Upper lobe of right lung (tissue), 1 donor: ENCODE measurements at places on chromosomes 16 and 17.

- H3K27me3 ChIP-seq: no peaks in the 10 kb centered on the region
- DNase-seq: no peak
These were observed 1.3 kb upstream of the MYO15A start for GRCh38 chr17:18107061-18107790.

GRCh38 chr17:46834846-46835245 is 16.4 kb upstream of the WNT3 start:
- H3K27me3 ChIP-seq: no peaks in the 10 kb centered on the region
- H3K27ac ChIP-seq: no peak overlapping the region
- H3K36me3 ChIP-seq: no peaks in the 10 kb centered on the region

GRCh38 chr17:34408439-34408838 is 45.4 kb upstream of the CCL1 start:
- DNase-seq: no peak
- H3K27me3 ChIP-seq: peaks cover 21% of the 10 kb centered on the region
- H3K4me3 ChIP-seq: no peak overlapping the region
- no peaks in the 10 kb centered on the region for H3K36me3 ChIP-seq
- no peak overlapping the region for H3K27ac ChIP-seq

- no peak overlapping the region for H3K27ac ChIP-seq
- no peak for DNase-seq
- H3K4me3 ChIP-seq: no peak overlapping the region
- no peaks in the 10 kb centered on the region for H3K27me3 ChIP-seq
- no peaks in the 10 kb centered on the region for H3K4me1 ChIP-seq
These were observed 1629.5 kb upstream of the GOT2 start for GRCh38 chr16:60363566-60363965.

DNA sequence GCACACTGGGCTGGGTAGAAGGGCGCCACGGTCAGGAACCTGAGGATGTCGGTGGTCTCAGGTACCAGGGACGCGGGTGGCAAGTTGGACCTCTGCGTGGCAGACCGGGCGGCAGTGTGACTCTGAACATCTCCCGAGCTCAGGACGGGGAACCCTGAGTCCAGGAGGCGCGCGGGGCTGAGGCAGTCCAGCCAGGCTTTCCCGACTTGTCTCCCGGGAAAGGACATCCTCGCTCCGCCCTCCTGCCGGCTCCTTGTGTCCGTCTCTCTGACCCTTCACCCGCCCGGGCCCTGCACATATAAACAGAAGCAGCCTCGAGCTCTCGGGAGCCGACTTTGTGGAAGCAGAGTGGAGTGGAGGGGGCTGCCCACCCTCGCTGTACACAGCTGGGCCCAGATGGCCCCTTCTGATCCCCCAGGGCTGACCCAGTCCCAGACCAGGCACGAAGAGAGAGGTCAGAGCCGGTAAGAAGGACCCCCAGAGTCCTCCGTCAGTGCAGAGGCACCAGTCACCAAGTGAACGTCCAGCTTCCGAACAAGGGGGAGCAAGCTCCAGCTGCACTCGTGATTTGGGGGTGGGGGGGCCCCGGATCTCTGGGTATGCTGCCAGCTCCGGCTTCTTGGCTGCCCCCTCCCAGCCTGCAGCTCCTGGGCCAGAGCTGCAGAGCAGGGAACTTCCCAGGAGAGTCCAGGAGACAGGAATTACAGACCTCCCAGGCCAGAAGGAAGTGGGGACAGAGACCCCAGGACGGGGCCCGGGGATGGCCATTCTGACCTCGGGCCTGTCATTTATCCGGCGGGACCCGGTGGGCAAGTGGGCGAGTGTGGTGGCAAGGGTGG is 8.5 kb upstream of the P2RX1 start:
- no peak overlapping the region for H3K27ac ChIP-seq
- no peaks in the 10 kb centered on the region for H3K36me3 ChIP-seq
- H3K27me3 ChIP-seq: no peaks in the 10 kb centered on the region
- H3K4me3 ChIP-seq: no peak overlapping the region
- no peaks in the 10 kb centered on the region for H3K4me1 ChIP-seq

GRCh38 chr17:50863221-50863843 is 2.8 kb downstream of the TOB1 start:
- no peak overlapping the region for H3K27ac ChIP-seq
- peaks cover 35% of the 10 kb centered on the region for H3K36me3 ChIP-seq
- no peaks in the 10 kb centered on the region for H3K27me3 ChIP-seq
- no peak for DNase-seq

DNA sequence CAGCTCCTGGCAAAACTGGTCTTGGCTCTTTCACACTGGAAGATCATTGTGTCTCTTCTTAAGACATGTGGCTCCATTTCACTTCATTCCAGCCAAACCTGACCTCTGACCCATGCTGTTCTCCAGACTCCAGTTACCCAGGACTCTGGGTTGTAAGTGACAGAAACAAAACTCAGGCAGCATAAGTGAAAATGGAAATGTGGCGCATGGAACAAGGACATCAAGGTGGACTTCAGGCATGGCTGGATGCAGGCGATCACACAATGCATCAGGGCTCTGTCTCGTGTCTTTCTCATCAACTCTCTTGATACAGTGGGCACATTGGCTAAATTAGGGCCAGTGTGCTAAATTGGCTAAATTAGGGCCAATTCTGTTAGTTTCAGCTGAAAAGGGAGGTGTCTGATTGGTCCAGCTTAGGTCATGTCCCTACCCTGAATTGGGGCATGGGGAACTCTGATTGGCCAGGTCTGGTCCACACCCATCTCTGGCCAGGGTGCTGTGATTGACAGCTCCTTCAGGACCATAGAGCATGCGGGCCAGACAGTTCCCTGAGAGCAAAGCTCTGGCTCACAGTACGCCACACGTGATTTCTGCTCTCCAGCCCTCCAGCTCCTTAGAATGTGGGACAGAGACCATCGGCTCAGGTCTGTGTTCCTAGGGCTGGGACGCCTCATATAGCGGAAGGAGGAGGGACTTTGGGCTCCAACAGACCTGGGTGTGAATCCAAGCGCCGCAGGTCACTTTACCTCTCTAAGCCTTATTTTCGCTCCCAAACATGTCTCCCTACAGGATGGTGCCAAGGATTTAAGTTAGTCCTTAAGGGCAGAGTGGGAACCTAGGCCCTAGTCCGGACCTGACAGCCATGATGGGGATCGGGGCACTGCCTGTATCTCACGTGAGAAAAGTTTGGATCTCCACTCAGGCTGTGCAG is 17.5 kb downstream of the SOCS1 start:
- no peaks in the 10 kb centered on the region for H3K27me3 ChIP-seq
- H3K36me3 ChIP-seq: no peaks in the 10 kb centered on the region
- H3K4me3 ChIP-seq: no peak overlapping the region
- no peak overlapping the region for H3K27ac ChIP-seq

- H3K27ac ChIP-seq: no peak overlapping the region
- H3K27me3 ChIP-seq: no peaks in the 10 kb centered on the region
- H3K4me1 ChIP-seq: peaks cover 14% of the 10 kb centered on the region
- no peak overlapping the region for H3K4me3 ChIP-seq
- DNase-seq: no peak
- no peaks in the 10 kb centered on the region for H3K36me3 ChIP-seq
These were observed 112.5 kb downstream of the SOCS1 start for GRCh38 chr16:11143372-11144035.

GRCh38 chr16:60484901-60485300 is 1551.3 kb downstream of the CDH8 start:
- no peaks in the 10 kb centered on the region for H3K36me3 ChIP-seq
- H3K4me3 ChIP-seq: no peak overlapping the region
- H3K27me3 ChIP-seq: no peaks in the 10 kb centered on the region
- no peak for DNase-seq
- no peak overlapping the region for H3K27ac ChIP-seq
- no peaks in the 10 kb centered on the region for H3K4me1 ChIP-seq

GRCh38 chr17:79932451-79933306 is 93.4 kb upstream of the CBX4 start:
- no peak overlapping the region for H3K27ac ChIP-seq
- DNase-seq: no peak
- H3K27me3 ChIP-seq: peaks cover 43% of the 10 kb centered on the region
- peaks cover 5% of the 10 kb centered on the region for H3K4me1 ChIP-seq
- H3K36me3 ChIP-seq: no peaks in the 10 kb centered on the region
- no peak overlapping the region for H3K4me3 ChIP-seq
